Inflammatory macrophage (primary cell): ENCODE measurements at places on chromosomes 5 and 9.

DNA sequence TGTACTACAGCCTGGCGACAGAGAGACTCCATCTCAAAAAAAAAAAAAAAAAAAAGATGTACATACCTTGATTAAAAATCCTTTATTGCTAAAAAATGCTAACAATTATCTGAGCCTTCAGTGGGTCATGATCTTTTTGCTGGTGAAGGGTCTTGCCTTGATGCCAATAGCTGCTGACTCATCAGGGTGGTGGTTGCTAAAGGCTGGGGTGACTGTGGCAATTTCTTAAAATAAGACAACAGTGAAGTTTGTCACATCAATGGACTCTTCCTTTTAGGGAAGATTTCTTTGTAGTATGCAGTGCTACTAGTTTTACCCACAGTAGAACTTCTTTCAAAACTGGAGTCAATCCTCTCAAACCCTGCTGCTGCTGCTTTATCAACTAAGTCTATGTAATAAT, 33.9 kb upstream of the OTULINL start:
- DNase-seq = peak; percentile 23

DNA sequence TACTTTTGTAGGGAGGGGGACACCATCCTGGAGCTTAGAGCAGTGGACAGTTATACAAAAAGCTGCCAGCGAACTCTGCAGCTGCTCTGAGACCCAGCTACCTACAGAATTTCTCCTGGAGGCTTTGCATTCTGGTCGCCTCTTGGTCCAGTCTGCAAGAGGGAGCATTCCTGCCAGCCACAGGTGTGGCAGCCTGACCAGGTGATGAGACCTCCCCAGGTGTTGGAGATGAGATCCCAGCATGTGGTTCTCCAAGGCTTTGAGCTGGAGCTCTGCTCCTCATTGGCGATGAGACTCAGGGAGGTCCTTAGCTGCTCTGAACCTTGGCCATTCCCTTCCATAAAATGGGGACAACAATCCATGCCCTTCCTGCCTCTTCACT, 69.3 kb downstream of the RGS3 start:
- no peak for DNase-seq

DNA sequence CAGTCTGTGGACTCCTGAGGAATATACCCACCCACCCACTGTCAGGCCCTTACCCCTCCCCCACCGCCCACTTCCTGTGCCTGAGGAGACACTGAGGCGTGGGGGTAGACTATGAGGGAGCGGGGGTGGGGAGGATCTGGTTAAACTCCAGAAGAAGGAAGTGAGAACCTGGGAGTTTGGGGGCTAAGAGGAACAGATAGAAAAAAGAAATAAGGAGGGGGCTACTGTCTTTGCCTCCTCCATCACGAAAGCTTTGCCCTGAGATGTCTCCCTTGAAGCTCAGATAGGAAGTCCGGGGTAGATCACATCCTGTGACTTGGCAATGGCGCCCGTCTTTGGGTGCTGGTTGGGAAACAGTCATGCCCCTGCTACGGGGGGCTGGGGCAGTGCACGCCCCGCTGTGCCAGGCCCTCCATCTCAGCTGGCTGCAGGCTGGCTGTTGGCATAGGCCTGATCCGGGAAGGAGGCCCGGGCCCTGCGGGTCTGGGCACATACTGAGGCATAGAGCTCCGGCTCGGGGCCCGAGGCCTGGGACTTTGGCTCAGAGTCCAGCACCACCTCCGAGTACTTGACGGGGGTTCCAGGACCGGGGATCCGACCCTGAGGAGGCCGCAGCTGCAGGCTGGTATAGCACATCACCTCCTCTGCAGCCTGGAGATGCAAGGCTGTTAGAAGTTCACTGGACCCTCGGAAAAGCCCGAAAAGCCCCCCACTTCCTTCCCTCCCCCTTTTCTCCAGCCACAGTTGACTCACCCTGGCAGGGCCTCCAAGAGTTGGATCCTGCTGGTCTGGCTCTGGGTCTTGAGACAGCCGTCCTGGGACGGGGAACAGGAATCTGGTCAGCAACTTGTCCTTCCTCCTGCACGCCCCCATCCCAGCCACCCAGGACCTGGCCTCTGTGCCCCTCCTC, 1.0 kb downstream of the SIT1 start:
- peak; percentile 79 for DNase-seq

- DNase-seq = no peak
These were observed 22.7 kb downstream of the ANKRD33B start for GRCh38 chr5:10586555-10586954.

DNA sequence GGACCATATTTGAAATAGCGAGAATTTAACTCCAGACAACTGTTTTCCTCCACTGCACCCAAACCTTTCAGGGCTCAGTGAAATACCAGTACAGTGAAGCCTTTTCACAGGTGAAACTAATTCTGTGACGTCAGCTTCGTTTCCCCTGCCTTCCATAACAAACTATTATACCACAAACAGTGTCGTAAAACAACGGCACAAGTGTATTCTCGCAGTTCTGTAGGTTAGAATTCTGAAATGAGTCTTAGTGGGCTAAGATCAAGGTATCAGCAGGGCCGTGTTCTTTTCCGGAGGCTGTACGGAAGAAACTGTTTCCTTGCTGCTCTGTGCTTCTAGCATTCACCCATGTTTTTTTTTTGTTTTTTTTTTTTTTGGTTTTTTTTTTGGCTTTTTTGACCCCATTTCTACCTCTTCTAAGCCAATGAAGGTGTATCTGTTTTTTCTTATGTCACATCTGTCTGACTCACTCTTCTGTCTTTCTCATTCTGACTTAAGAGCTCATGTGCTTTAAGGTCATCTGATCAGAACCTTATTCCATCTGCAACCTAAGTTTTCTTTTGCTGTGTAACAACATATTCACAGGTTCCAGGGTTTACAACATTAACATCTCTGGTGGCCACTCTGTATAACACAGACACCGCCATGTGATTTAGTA, 20.1 kb downstream of the ISOC1 start:
- no peak for DNase-seq

- DNase-seq = no peak
These were observed 1.9 kb downstream of the EMB start for GRCh38 chr5:50439221-50439620.

- no peak for DNase-seq
These were observed 244.8 kb downstream of the MPDZ start for GRCh38 chr9:13034694-13035002.

- DNase-seq = no peak
These were observed 46.3 kb downstream of the GGTA1 start for GRCh38 chr9:121453232-121453892.

GRCh38 chr5:16544607-16545374, 72.0 kb downstream of the RETREG1 start:
- no peak for DNase-seq

DNA sequence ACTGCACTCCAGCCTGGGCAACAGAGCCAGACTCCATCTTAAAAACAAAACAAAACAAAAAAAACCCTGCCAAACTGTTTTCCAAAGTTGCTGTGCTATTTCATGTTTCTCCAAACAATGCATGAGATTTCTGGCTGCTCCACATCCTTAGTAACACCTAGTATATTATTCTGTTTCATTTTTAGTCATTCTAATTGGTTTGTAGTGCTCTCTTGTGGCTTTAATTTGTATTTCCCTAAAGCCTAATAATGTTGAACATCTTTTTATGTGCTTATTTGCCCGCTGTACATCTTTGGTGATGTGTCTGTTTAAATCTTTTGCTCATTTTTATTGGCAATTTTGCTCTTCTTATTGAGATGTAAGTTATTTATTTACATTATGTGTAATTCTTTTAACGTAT, 18.4 kb upstream of the TTC1 start:
- DNase-seq = no peak

GRCh38 chr5:40518485-40518917, 161.2 kb upstream of the PTGER4 start:
- DNase-seq = no peak

GRCh38 chr5:10689391-10690081, 71.5 kb downstream of the DAP start:
- DNase-seq = no peak

- DNase-seq = no peak
These were observed 63.4 kb upstream of the PAPPA start for GRCh38 chr9:116090030-116090770.

GRCh38 chr9:98554752-98555151, 154.0 kb downstream of the GABBR2 start:
- no peak for DNase-seq

- no peak for DNase-seq
These were observed 12.2 kb downstream of the CEP72 start for GRCh38 chr5:624118-624950.

DNA sequence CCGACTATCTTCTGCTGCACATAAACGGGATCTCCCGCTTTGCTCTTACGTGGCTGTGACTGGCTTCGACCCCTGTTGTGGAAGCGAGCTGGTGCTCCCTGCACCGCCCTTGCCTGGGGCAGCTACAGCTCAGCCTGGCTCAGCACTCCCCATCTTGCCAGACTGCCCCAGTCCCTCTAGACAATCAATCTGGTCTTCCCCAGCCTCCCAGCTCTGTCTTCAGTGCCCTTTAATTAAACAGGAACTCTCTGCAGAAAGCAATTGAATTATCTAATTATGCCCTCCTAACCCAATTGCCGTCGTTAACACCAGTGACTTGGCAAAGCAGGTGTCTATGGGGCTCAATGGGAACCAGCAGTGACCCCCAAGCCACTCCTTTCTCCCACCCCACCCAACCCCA, 18.9 kb upstream of the NTNG2 start:
- DNase-seq = no peak

DNA sequence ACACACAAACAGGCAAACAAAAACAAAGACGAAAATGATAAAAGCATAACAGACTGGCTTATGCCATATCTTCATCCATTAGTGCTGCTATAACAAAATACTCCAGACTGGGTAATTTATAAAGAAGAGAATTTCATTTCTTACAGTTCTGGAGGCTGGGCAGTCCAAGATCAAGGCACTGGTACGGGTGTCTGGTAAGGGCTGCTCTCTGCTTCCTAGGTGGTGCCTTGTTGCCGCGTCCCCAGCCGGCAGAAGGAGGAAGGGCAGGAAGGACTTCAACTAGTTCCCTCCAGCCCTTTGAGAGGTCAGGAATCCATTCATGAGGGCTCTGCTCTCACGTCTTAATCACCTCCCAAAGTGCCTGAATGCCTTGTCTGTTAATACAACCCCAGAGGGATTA, 122.6 kb downstream of the BOD1 start:
- DNase-seq = no peak

DNA sequence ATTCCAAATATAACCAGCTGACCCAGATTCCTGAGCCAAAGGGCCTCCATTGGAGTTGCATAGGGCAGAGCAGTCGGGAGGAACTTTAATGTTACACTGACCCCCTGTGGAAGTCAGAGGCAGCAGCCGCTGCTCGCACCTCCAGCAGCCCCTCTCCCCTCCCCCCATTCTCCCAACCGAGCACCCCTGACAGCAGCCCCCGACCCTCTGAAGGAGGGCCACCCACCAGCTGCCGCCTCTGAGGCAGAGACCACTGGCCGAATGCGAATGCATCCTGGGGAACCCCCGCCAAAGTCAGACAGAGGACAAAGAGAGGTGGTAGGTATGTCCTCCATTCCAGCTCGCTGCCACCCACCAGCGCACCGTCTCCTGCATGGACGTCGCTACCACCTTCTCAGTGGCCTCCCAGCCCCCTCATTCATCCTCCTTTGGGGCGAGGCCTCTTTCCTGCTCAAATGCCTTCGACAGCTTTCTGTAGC, 231.0 kb downstream of the CDK5RAP2 start:
- peak; percentile 36 for DNase-seq

DNA sequence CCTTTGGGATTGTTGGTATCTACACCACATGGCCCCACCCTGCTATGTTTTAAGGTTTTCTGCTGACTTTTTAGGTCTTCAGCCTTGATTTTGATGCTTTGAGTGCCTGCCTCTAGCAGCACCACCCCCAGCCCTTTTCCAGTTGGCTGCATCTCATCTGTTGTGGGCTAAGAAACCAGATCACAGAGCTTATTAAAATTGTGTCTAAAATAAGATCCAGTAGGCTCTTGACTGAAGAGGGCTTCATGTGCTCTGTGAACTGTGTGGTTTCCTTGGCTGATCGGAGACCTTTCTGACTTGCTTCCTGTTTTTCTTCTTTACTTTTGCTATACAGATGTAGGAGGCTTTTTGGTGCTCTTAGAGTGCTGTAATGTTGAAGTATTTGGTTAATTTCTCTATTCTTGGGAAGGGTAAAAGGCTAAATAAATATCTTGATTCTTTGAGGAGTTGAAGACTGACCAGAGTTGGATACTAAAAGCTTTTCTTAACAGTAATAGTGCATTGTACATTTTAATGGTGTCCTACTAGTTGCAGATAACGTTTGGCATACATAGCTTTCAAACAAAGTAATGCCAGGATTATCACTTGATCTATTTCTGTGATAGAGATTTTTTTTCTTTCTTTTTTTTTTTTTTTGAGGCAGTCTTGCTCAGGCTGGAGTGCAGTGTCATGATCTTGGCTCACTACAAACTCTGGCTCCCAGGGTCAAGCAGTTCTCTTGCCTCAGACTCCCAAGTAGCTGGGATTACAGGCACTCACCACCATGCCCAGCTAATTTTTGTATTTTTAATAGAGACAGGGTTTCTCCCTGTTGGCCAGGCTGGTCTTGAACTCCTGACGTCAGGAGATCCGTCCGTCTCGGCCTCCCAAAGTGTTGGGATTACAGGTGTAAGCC, 4.5 kb downstream of the UBE2D2 start:
- peak; percentile 56 for DNase-seq

DNA sequence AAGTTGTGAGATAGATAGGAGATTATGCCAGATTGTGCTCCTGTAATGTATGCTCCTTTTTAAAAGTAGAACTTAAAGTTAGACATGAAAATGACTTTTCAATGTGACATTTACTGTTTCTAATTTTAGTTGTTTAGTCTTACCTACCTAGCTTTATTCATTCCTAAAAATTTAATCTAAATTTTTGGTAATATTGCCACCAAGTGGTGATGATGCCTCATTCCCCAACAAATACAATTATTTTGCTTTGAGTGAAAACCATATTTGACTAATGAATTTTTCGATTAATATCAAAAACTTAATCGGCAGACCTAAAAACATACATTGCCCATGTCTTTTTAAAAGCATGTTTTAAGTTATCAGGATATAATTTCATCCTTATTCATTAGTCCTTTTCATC, 25.6 kb downstream of the PPWD1 start:
- no peak for DNase-seq

- no peak for DNase-seq
These were observed 225.1 kb downstream of the ARRDC3 start for GRCh38 chr5:91158011-91158410.

- no peak for DNase-seq
These were observed 68.9 kb downstream of the WDR41 start for GRCh38 chr5:77423022-77423750.

DNA sequence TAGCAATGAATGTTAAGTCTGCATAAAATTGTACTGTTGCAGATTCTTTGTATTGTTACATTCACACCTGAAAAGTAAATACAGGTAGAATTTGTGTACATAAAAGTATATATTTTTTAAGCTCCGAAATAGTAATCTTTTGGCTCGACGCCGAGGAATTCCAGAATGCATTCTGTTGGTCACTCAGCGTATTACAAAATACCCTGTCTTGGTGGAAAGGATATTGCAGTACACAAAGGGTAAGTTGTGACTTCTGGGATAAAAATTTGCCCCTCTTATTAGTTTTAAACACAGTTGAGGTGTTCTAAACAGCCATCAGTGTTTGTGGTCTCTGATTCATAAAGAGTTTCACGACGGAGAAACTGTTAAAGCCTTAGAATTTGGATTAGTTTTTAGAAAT, 257.6 kb downstream of the ARHGEF28 start:
- no peak for DNase-seq
